ENCODE measurements at places on chromosomes 5 and 9.

DNA sequence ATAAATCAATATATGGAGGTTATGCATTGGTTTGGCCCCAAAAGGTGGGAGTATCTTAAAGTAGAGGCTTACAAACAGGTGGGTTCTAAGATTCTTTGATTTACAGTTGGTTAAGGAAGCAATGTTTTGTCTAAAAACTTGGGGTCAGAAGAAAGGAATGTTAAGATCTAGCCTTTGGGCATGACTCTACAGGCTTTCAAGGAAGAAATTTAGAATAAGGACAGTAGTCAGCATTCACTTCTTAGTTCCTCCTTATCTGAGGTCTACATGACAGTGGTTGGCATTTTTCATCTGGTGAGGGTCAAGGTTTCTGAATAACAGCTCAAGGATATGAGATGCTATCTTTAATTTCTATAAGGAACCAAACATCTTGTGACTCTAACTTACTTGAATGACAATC lies 122.8 kb downstream of the CAMK4 start:
- DNase-seq, result no peak

DNA sequence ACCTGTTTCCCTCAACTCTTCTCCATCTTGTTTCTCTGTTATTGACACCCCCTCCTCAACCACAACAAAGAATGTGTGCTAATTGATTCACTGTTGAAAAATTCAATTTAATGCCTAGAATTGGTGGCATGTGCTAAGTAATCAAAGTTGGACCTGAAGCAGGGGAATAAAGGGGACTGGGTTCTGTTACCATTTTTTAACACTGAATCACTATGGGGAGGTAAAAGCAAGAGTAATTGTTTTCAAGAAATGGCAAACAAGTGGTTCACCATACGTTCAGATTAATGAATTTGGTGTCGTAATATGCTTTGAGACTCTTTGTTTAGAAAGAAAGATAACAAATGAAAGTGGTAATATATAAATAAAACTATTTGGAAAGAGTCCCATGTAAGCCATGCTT lies 17.0 kb upstream of the SSBP2 start:
- DNase-seq, result no peak

DNA sequence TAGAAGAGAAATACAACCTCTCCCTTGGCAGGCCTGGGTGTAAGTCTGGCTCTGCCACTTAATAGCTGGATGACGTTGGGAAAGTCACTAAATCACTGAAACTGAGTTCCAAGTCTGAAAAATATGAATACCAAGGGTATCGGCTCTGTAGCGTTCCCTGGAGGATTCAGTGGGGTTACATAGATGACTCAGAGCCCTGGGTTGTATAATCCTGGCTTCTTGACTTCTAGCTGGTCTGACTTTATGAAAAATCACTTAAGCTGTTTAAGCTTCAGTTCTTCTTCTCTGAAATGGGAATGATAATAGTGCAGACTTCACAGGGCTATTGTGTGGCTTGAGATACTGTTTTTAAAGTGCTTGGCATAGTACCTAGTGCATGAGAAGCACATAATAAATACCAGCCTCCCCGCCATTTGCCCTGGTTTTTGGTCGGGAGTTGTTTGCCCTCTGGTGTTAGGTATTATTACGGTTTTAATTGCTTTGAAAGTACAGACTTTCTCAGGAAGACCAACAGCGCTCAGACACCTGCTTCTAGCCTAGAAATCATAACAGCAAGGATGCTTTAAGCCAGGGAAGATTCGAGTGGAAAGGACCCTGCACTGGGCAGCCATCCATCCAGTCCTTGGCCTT lies 43.0 kb downstream of the CYFIP2 start:
- DNase-seq, result no peak

DNA sequence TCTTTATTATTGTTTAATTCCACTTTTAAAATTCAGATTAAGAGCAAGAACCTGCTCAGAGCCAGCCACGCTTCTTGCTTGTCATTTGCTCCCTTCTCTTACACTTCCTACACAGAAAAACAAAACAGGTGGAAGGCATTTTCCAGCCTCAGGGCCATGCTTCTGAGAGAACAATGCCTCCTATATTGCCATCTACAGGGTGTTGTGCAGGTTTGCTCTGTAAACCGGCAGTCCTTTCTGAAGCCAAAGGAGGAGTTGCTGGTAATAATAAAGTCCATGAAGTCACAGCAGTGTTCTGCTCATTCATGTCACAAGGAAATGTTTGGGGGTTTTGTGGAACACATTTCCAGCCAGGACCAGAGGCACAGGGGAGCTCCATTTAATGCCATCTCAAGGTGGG lies 16.1 kb upstream of the PRLR start:
- DNase-seq, result no peak

DNA sequence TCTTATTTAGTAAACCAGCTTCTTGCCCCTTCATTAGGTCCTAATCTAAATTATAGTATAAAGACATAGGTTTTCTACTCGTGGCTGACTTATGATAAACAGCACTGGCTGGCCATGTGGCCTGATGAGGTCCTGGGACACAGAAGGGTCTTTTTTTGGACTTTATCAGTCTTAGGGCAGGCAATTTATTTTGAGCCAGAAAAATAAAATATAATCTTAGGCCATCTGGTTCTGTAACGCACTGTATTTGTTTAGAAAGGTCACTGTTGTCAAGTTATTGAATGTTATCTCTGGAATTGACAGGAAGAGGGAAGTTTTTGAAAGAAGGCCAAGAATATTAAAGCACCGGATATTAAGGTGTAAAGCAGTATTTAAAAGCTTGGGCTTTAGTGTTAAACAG lies 53.9 kb downstream of the RFX3 start:
- no peak for DNase-seq
